ENCODE measurements at places on chromosomes 3 and 15. TPM values are rescaled to one million over a fixed set of nuclear protein-coding genes. Genes with fewer than 3 reads are reported as not detected.
A peak's percentile ranks its signal among the peaks of the same experiment; 100 is the strongest.

DNA sequence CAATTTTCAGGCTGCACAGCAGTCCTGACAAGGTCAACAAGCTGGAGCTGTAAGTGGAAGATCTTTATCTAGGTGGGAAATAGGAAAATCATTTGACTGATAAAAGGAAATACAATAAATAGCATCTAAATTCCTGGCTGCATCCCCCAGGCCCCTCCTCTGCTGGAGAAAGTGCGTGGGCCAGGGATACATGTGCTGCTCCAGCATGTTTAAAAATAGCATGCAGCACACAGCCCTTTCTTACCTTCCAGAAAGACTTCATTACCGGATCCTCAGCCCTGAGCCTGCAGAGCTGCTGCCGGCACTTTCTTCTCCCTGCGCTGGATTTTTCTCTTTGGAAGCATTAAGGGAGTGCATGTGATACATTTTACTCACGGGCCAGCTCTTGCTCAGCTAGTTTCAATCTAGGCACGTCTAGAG, 77.3 kb downstream of the HMG20A start:
- no peak for DNase-seq

- no peak for DNase-seq
Observed at GRCh38 chr15:92614791-92615785, 40.5 kb downstream of the FAM174B start.

DNA sequence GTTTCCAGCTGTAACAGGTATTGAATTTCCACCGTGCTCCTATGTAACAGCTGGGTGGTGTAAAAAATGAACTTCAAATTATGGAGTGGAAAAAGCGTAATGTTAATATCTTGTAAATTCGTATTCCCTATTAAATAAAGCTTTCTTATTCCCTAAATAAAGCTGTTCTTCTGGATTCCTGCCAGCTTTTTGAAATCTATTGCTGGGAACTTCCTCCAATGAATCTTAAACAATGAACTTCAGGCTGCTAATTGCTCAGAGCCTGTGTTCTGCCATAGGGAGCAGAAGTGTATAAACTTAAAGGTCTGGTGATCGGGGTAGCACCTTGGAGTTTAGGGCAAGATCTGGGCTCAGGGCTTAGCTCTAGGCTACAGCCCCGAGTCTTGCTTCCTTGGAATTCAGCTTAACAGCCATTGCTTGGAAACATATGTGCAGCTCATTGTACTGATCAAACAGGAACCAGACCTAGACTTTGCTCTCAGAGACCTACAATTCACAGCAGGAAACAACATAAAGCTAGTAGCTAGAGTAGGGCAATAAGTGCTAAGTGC, 1.4 kb downstream of the ARL14 start:
- DNase-seq = peak; percentile 28

The PLA2G4D gene
- 0.17 TPM for total RNA-seq

The IL12A gene
- total RNA-seq = 6.5 TPM

The SCN10A gene
- total RNA-seq = not detected

- DNase-seq = no peak
Observed at GRCh38 chr15:99584081-99584600, 18.4 kb downstream of the MEF2A start.
